ENCODE measurements at places on chromosomes 1 and 21.

GRCh38 chr1:109503935-109504334 is 5.6 kb downstream of the AMIGO1 start:
- DNase-seq: no peak

DNA sequence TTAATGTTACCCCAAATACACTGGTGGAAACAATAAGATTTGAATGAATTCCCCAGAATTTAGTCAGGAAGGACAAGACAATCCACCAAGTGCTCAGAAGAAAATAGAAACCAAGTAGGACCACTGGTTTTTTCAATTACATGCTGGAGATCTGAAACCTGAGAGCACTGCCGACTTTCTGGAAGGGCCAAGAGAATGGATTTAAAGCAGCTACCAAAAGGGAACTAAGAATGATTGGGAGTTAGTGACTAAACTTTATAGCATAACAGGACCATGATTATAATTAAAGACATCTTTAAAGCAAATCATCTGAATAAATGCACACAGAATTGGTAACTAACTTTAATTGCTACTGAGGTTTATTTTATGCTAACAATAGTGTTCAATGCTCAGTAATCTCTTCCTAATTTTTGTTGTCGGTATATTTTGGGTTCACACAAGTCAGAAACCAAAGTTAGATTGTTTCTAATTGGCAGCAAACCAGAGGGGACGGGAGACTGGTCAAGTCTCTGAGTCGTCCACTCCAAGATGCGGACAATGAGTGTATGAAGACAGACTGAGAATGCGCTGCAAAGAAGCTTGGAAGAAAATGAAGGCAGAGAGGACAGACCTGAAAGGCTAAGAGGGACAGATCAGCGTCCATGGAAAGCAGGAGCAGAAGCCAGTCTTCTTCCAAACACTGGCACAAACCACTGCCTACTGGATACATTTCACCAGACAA is 2.3 kb upstream of the RGS13 start:
- no peak for DNase-seq

GRCh38 chr1:45796381-45796780 is 7.0 kb upstream of the MAST2 start:
- no peak for DNase-seq

DNA sequence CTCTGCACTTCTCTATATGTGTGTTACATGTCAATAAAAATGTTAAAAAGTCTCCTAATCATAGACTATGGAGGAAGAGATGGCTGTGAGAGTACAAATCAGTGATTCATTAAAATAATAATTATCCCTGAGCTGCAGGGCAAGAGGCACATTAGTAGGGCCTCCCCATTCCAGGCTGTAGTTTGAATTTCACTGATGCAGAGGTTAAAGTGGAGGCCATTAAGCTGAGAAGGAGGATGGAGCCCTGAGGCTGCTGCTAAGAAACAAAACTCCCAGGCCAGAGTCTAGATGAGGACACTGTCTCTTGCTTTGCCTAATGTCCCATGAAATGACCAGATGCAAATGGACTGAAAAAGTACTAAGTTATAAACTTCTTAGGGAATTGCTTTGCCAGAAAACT is 89.1 kb upstream of the WDR26 start:
- no peak for DNase-seq

DNA sequence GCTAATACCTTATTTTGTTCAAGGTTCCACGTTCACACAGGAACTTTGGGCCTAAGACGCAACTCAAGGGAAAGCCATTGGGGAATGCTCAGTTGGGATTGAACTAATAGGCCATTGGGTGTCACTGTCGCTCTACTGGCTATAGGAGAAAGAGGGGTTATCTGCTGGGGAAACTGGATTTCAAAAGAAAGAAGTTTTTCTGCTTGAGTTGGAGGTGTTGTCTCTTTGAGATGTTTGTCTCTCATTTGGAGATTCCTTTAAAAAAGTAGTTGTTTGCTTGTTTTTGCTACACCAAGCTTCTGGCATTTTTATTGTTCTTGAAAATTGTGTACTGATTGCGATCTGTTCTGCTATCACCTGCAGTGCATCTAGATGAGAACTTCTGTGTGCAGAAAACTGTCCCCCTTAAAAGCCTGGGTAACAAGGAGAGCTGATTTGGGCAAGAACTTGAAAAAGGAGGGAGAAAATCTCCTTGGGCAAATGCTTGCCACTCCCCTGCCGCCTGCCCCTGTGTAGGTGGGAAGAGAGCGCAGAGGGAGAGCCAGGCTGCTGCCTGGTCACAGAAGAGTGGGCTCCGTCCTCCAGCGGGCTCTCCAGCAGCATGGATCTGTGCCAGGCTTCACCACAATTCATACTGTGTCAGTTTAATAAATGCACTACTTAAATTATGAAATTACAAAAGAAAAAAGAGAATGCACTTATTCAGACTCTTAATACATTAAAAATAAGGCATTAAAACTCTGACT is 39.9 kb downstream of the PEX14 start:
- DNase-seq: no peak

All from right atrium auricular region (tissue), 2 donors.